ENCODE measurements at places on chromosomes 13 and 19.

DNA sequence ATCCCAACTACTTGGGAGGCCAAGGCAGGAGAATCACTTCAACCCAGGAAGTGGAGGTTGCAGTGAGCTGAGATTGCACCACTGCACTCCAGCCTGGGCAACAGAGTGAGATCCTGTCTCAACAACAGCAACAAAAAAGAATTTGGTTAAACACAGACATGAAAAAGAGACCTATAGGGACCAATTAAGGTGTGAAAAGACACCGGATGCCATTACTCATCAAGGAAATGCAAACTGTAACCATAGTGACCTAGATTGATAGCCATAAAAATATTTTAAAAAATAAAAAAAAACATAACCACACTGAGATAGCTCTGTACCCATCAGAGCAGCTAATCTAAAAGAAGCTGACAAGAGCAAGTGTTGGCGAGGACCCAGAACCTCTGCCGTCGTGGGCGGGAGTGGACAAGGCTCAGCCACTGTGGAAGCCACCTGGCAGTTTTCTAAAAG lies 37.1 kb upstream of the ISYNA1 start:
- no peak for DNase-seq

GRCh38 chr19:40801426-40802299 lies 2.7 kb downstream of the EGLN2 start:
- DNase-seq: no peak

- DNase-seq: no peak
These were observed 88.1 kb downstream of the SLC7A1 start for GRCh38 chr13:29507356-29507755.

DNA sequence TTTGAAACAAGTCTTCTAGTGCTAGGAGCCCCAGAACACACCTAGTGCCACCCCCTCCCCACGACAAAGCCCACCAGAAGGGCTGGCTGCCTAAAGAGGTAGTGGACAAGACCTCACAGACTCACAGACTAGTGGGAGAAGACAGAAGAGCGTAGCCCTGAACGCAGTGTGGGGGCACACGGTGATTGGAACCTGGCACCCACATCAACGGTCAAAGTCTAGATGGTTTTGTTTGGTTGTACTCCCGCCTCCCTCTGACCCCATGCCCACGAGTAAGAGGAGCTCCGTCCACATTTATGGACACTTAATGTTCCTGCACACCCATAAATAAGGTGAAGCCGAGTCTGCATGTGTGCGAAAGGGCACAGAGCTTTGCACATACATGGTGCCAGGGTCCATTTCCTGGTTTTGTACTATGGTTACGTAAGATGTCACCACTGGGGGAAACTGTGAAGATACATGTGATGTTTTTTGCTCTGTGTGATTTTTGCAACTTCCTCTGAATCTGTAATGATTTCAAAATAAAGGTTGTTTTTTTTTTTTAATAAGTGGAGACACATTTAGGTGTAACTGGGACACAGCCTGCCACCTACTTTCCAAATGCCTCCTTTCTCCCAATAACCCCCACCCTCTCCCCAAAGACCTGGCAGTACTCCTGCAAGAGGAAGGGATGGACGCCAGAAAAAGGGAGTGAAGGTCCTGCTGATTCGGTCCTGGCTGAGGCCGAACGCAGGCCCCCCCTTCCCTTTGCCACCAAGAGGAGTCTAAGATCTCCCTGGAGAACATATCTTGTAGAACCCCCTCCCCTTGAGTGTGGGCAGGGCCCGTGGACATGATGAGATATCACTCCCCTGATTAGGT lies 72.8 kb downstream of the GNG7 start:
- DNase-seq: no peak

- no peak for DNase-seq
These were observed 379.8 kb downstream of the NDFIP2 start for GRCh38 chr13:79860791-79861190.

DNA sequence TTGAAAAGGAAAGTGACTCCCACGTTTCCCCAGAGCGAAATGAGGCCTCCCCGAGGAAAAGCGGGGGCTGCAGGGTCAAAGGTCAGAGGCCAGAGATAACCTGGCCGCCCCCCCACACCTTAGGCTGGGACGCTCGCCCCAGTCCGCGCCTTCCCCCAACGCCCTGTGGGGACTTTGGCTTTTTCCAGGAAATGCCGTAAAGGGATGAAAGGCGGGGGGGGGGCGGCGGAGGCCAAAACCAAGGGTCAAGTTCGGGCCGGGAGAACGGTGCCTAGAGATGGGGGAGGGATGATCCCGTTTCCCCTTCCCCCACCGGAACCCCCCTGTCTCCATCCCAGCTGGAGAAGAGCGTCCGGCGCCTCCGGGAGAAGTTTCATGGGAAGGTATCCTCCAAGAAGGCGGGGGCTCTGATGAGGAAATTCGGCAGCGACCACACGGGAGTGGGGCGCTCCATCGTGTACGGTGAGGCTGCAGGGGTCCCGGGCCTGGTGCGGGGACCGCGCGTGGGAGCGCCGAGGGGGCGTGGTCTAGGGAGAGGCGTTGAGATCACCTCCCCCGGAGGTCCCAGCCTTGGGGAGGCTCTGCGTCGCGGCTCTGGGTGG lies 575 bp downstream of the SHFL start:
- DNase-seq: no peak

DNA sequence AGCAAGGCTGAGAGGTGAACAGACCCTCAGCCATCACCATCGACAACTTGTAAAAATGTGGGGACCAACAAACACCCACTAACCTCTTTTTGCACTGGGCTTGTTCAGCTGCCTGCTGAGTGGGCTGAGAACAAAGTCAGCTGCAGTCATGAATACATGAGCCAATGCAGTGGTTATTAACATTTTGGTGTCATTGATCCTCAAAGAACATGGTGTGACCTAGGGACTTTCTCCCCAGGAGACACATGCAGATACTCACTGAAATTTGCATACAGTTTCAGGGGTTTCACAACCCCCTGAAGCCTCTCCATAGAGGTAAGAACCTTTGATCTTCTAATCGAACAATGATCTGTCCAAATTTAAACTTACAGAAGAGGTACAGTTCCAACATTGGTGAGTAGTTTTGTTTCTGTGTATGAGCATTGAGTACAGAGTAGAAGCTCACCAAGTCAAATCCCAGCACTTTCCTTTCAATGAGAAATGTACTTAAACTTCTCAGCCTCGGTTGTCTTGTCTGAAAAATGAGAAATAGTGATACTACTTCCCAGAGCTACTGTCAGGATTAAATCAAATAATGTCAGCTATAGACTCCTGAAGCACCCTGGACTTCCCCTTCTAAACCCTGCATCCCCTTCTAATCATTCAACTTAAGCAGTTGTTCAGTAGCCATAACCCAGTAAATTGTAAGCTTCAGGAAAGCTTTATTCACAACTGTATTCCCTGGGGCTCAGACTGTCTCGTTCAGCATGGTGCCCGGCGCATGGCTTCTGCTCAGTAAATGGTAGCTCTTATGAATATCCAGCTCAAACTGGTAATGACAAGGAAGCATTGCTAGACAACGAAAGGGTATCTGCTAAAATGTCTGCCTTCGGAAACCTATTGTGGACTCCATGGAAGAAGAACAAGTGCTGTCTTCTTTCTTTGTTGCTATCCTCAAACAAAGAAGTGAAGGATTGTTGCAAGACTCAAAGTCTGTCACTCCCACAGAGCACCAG lies 148.7 kb downstream of the FOXO1 start:
- DNase-seq: no peak

- DNase-seq: no peak
These were observed 26.5 kb downstream of the MED26 start for GRCh38 chr19:16601378-16602052.

GRCh38 chr13:74062933-74063332 lies 71.3 kb downstream of the KLF12 start:
- no peak for DNase-seq
